MG63 (cell line): ENCODE measurements at places on chromosomes 2 and 18. TPM values are rescaled to one million over a fixed set of nuclear protein-coding genes. Genes with fewer than 3 reads are reported as not detected.

GRCh38 chr2:10948188-10948564, 36.4 kb downstream of the KCNF1 start:
- no peak for DNase-seq

DNA sequence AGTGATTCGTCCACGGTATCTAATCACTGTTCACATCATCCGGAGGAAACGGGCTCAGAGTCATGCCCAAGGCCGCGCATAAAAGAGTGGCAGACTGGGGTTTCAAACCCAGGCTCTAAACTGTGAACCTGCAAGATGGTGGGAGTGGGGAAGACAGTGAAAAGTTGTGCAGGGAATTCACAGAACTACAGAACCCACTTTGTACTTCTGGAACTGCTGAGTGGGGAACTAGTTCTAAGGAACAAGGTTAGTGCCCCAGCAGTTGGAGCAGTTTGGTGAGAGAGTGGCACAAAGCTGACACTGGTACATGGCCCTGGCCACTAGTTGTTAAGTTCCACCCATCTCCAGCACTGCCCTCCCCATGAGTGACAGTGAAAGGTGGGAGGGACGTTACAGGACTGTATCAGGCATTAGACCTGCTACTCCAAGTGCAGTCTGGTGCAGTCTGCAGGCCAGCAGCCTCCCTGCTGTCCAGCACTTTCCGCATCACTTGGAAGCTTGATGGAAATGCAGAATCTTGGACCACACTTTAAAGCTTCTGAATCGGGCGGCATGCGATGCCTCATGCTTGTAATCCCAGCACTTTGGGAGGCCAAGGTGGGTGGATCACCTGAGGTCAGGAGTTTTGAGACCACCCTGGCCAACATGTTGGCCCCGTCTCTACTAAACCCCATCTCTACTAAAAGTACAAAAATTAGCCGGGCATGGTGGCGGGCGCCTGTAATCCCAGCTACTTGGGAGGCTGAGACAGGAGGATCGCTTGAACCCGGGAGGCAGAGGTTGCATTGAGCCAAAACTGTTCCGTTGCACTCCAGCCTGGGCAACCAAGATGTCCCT, 47.3 kb downstream of the C2orf42 start:
- peak; percentile 30 for DNase-seq

DNA sequence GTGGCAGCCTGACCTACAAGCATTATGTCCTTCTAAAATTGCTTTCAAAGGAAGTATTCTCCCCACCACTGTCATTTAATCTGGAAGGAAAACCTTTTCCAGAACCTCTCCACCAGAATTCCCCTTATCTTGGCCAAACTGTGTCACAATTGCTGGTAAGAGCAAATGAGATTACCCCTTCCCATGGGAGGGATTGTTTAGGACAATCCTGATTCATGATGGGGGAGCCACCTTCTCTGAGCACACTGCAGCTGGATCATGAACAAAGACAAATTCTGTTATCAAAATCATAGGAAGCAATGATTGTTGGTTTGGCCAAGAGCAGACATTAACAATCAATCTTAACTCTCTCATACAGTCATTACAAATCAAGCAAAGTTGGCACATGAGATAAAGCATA, 18.1 kb upstream of the ATOH8 start:
- DNase-seq, result no peak

- no peak for DNase-seq
These were observed 453 bp downstream of the KCNJ3 start for GRCh38 chr2:154698721-154699574.

The SLC4A5 gene
- under 0.01 TPM in 1 of 2 replicates, not detected in the other for total RNA-seq

The SIX2 gene
- 5.2 and 14.0 TPM in 2 replicates for total RNA-seq

The RAB27B gene
- not detected in 2 replicates for total RNA-seq
